ENCODE measurements at places on chromosomes 6 and 20.
A peak's percentile ranks its signal among the peaks of the same experiment; 100 is the strongest.

DNA sequence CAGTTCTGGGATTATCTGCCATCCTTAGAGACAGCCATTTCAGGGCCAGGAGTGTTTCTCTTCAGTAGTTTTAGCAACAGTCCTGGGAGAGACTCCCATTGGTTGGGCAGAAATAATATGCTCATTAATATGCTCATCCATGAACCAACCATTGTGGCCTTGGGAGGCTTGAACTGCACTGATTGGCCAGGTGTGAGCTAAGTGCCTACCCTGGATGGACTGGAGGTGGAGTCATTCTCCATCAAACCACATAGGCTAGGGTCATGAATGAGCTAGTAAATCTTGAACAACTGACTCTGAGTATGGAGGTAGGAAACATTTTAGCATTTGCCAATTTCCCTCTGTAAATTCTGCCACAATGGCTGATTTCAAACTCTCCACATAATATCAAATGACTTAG lies 70.2 kb upstream of the ZFP64 start:
- DNase-seq, result no peak

- no peak for DNase-seq
Measured at GRCh38 chr6:78132671-78133410, 480.0 kb downstream of the MEI4 start.

DNA sequence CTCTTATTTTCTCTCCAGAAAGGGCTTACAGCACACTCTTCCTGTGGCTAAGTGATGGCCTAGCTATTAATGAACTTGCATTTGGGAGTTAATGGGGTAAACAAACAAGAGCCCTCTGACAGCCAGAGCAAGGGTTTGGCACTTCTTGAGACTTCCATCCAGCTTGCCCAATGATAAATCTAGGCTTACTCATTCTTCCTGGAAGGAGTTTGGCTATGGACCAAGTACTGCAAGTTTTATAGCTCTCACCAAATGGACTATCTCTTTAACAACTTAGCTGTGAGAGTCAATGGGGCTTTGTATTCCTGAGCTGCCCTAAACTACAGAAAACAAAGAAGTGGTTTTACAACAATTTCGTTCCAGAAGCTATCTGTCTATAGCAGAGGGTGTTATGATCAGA lies 16.7 kb upstream of the PI3 start:
- DNase-seq, result no peak

GRCh38 chr6:107679457-107679856 lies 144.7 kb downstream of the SCML4 start:
- no peak for DNase-seq

DNA sequence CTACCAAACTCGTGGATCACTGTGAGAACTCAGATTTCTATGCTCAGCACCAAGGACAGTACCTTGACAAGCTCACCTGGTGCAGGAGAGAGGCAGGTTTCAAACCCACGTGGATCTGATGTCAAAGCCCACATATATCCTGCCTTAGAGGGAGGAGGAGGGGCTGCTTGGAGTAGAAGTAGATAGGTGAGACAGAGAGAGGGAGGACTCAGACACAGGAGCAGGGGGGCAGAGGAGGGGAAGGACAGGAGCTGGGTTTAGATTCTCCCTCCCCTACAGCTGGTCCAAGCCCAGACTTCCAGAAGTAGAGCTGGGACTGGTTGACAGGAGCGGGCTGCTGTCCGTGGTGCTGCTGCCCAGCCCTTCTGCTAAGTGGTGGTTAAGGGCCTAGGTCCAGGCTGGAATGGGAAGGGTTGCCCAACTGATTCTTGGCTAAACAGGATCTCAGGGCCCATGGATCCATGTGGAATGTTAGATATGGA lies 77.5 kb downstream of the CDH22 start:
- DNase-seq, result no peak

DNA sequence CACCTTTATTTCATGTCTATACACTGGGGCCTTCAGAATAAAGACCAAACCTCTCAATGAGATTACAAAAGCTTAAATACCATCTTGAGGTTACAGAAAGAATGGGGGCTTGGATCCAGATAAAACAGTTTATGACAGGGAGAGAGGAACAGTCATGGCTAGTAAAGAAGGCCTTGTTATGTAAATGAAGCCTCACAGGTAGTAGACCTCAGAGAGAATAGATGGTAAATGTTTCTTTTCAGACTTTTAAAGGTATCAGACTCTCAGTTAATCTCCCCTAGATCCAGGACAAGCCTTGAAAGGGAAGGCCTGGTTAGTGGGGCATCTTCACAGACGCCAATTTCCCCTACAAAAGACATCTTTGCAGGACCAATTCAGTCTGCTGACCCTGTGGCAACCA lies 1325.6 kb downstream of the HACE1 start:
- DNase-seq, result no peak

- no peak for DNase-seq
Measured at GRCh38 chr6:143896126-143896860, 32.0 kb downstream of the ZC2HC1B start.

GRCh38 chr6:159062976-159063375 lies 18.2 kb upstream of the TAGAP start:
- DNase-seq, result no peak

DNA sequence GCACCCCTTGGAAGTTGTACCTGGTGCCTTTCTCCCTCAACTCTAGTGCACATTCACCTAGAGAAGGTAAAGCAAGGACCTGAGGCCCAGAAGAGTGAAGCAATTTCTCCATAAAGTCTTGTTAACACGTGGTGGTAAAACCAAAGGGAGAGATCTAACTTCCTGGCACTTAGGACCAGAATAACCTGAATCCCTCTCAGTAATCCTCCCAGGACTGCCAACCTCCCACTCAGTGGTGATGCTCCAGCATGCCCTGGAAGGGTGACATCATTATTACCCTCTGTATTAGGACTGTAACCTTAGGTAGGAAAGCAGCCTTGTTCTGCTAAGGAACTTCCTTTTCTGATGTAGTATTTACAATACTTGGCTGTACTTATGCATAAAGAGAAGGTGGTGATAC lies 330.6 kb upstream of the MARCKS start:
- DNase-seq, result no peak

GRCh38 chr6:43797919-43798318 lies 27.9 kb downstream of the VEGFA start:
- no peak for DNase-seq

DNA sequence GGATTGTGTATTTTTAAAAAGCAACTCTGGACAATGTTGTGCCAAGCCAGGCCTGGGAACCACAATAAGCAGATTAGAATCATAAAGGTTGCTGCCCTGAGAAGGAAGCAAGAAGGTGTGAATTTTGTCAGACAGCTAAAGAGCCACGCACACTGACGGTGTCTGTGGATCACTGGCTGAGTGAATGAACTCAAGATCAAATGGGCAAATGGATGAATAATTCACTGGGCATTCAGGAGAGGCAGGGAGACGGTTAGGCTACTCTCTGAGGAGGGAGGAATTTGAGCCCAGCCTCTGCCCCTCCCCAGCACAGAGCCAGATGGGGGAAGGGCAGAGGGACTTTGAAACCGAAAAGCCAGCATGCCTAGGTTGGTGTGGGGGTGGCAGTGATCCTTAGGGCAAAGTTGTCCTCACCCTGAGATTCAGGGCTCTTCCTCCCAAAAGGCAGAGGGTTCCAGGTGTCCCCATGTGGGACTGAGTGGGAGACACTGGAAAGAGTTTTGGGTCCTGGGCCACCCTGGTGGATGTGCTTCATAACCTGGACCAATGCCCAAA lies 19.5 kb upstream of the SLC22A7 start:
- no peak for DNase-seq

GRCh38 chr6:34672657-34673043 lies 23.9 kb downstream of the ILRUN start:
- DNase-seq, result peak; percentile 16

- DNase-seq, result no peak
Measured at GRCh38 chr6:67467341-67467740, 1167.7 kb upstream of the ADGRB3 start.

DNA sequence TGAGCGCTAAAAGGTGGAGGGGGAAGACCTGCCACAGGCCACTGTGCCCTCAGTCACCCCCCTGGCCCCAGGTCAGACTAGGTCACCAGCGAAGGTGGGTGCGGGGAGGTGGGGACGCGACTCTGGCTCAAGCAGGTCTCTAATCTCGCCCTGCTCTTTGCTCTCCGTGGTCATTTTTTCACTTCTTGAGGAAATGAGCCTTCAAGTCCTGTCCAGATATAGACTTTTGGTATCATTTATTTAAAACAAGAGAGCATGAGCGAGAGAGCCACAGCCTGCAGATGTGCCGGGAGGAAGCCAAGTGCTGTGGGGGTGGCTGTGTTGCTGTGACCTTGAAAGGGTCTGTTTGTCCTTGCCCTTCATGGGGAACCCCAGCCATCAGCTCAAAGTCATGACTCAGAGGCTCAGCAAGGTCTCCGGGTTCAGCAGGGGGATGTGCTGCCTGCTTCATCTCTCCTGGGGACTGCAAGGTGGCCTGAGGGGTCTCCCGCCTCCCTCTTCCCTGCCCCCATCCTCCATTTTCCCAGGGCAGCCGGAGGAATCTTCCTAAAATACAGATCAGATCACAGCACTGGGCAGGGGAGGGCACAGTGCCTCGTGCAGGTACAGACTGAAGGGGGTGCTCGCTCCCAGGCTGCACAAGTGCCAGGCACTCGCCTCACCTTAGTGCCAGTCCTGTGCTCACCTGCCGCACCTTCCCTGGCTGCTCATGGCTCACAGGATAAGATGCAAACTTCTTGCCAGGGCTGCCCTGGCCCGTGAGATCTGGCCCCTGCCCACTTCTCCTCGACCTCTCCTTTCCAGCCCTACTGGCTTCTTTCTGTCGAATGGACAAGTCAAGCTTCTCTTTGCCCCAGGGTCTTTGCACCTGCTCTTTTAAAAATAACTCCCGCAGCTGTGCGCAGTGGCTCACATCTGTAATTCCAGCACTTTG lies 26.5 kb downstream of the SULF2 start:
- no peak for DNase-seq

DNA sequence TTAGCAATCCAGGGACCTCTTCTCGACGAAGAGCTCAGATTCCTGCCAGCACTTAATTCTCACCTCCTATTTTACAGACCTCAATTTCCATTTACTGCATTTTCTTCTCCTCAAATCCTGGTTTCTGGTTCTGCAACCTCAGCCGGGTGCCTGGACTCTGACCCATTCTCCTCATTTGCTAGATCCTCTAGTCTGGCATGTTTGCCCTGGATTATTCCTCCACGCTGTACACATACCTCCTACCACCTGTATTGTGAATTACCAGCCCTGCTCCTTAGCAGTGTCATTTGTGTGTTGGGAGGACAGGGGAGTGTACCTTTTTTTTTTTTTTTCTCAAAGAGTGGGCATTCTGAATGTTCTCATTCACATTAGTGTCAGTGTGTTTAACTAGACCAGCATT lies 204.4 kb downstream of the ZMYND8 start:
- no peak for DNase-seq

GRCh38 chr6:7008451-7008988 lies 99.2 kb upstream of the RREB1 start:
- no peak for DNase-seq

DNA sequence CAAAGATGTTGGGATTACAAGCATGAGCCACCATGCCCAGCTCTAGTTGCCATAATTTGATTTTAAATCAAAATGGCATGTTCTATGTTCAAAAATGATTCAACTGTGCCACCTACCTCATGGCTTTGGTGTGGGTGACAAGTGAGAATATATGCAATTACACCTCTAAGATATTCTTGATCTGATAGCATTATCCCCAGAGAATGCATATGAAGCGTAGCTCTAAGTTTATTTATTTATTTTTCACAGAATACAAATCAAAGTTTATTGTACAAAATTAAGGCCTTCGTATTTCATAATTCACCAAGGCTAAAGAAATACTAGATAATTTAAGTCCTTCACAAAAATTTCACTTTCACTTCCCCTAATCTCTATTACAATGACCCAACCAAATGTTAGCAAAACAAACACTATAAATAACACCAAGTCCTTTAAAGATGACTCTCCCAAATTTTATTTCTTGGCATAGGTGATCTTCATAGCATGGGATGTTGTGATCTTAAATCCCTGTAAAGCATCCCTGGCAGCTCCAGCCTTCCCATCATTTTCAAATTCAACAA lies 205.9 kb upstream of the TAB2 start:
- no peak for DNase-seq

DNA sequence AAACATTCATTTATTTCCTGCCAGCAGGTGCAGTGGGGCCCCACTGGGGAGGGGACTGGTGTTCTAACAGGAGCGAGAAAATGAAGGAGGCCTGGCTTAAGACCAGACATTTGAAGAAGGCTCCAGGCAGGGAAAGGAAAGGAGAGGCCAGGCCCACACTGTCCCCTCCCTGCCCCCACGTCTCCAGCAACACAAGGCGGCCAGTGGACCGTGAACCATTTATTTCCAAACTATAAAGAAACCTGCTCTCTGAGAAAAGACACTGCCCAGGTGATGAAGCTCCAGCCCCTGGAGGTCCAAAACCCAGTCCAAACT lies 41.4 kb upstream of the CDH22 start:
- DNase-seq, result no peak

- no peak for DNase-seq
Measured at GRCh38 chr6:97778290-97779038, 495.4 kb upstream of the MMS22L start.

- DNase-seq, result no peak
Measured at GRCh38 chr6:25608558-25609174, 43.3 kb upstream of the SCGN start.

- DNase-seq, result no peak
Measured at GRCh38 chr6:170285482-170285881, 5.4 kb downstream of the DLL1 start.

DNA sequence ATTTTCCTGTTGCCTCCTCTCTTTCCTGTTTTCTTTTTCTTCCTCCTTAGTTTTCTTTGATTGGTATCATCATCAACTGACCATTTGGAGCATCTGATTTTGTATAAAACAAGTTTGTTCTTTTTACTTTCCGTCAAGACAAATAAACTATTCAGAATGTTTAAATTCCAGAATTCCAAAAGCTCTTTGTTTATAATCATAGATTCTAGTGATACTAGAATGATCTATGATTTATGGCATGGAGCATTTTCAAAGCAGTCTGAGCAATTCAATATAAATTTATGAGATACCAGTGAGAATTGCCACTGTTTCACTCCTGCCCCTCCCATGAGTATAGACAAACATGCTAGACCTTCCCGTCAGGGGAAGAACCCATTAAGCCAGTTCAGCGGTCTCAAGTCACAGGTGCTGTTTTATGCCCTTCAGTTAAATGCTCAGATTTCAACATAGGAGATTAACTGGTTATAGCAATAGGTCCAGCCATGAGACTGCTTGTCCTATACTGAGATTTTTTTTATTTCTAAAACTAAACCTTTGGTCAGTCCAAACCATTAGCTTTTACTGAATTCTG lies 60.7 kb downstream of the GRIK2 start:
- DNase-seq, result no peak

DNA sequence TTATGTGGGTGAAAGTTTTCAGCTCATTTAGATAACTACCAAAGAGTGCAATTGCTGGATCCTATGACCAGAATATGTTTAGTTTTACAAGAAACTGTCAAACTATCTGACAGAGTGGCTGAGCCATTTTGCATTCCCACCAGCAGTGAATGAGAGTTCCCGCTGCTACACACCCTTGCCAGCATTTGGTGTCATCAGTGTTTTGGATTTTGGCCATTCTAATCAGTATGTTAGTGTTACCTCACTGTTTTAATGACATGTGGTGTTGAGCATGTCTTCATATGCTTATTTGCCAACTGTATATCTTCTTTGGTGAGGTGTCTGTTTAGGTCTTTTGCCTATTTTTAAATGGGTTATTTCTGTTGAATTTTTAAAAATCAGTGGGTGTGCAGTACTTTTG lies 120.9 kb downstream of the CFAP61 start:
- no peak for DNase-seq

Data from CD4-positive, CD25-positive, alpha-beta regulatory T cell (primary cell).